Activated CD8-positive, alpha-beta memory T cell treated with anti-CD3 and anti-CD28 coated beads for 4 hours (primary cell): ENCODE measurements at places on chromosomes 7 and 10.

- no peak for DNase-seq
Measured at GRCh38 chr7:116862951-116863670, 724 bp downstream of the CAPZA2 start.

DNA sequence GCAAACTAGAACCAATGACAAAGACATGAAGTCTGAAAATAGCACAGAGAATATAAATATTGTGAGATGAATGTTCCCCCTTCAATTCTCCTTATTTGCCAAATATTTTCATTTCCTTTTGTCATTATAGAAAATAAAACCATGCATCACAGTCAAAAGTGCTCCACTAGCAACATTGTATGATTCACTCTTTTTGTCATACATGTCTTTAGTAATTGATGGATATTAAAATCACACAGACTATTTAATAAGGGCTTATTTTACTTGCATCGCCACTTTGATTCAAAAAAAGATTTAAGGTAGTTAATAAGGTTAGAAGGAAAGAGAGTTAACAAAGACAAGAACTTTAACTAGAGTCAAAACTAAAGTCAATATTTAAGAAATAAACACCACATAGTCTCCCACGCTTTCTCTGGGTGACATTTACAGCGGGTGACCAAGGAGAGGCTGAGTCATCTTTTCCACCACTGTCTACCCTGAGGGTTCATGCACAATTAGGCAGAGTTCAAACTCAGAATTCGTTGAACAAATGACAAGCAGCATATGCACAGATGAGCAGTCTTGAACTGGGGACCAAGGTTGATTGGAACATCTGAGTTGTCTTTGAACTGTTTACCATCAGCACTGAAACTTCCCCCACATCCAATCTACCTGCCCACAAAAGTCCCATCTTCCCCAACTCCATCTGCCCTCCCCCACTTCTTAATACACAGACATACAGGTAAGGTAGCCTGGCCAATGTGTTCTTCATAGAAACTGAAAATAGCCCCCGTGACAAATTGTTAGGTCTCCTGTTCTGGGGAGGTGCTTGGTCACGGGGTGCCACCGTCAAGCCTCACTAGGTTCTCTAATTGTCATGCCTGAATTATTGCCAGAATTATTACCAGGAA lies 42.5 kb downstream of the C7orf25 start:
- no peak for DNase-seq

DNA sequence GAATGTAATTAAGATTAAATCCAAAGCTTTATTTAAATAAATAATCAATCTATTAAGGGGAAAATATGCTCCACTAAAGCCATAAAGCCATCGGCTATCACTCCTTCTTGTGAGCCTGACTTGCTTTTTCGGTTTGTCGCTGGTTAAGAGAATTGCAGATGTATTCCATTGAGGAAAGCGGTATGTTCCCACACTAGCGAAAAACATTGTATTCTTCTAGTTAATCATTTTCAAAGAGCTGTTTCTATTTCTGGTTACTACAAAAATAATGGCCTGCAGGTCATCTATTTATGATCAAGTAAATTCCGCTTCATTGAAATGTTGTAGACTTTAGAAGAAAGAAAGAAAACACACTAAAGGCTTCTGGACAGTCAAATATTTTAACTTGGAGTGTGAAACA lies 173.4 kb downstream of the CACNB2 start:
- DNase-seq, result no peak

DNA sequence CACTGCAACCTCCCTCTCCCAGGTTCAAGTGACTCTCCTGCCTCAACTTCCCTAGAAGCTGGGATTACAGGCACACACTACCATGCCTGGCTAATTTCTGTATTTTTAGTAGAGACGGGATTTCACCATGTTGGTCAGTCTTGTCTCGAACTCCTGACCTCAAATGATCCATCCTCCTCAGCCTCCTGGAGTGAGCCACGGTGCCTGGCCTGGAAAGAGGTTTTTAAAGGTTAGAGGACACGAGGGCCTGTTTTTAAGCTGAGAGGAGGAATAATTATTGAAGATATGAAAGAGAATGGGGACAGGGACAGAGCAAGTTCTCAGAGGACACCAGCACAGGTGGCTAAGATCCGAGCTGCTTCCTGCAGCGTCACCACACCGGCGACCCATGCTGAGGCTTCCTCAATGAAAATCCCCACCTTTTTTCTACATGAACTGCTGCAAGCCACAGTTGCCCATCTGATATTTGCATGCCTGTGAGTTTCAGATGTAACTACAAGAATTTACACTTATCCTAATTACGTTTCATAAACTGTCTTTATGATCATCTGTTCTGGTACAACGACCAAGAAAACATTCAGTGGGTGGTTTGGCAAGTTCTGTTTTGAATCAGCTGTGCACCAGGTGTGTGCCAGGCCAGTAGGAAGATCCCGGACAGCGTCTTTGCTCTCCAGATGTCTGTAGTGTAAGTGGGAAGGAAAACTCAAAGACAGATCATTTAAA lies 76.0 kb downstream of the HIP1 start:
- no peak for DNase-seq

GRCh38 chr10:23918839-23919238 lies 290.1 kb upstream of the KIAA1217 start:
- DNase-seq, result no peak

- DNase-seq, result no peak
Measured at GRCh38 chr10:36114141-36114540, 472.0 kb upstream of the FZD8 start.
